ENCODE measurements at places on chromosomes 5 and 9.

- DNase-seq = no peak
Measured at GRCh38 chr5:35185518-35185917, 44.8 kb downstream of the PRLR start.

GRCh38 chr5:99019812-99020697, 91.2 kb upstream of the CHD1 start:
- DNase-seq = no peak

DNA sequence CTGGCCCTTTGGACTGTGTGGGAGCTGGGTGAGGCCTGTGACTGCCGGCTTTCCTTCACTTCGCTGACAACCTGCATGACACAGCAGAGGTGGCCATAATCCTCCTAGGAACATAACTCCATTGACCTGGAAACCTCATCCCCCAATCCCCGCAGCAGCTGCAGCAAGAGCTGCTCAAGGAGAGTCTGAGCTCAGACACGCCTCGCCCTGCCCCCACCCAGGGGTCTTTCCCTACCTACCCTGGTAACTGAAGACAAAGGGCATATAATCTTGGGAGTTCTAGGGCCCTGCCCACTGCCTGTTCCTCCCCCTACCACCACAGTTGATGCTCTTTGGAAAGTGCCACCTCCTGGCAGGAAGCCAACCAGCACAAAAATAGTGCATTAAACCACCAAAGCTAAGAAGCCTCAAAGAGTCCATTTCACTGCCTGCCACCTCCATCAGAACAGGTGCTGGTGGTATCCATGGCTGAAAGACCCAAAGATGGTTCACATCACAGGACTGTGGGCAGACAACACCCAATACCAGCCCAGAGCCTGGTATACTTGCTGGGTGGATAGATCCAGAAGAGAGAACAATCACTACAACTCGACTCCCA, 18.4 kb downstream of the TRIM36 start:
- no peak for DNase-seq

DNA sequence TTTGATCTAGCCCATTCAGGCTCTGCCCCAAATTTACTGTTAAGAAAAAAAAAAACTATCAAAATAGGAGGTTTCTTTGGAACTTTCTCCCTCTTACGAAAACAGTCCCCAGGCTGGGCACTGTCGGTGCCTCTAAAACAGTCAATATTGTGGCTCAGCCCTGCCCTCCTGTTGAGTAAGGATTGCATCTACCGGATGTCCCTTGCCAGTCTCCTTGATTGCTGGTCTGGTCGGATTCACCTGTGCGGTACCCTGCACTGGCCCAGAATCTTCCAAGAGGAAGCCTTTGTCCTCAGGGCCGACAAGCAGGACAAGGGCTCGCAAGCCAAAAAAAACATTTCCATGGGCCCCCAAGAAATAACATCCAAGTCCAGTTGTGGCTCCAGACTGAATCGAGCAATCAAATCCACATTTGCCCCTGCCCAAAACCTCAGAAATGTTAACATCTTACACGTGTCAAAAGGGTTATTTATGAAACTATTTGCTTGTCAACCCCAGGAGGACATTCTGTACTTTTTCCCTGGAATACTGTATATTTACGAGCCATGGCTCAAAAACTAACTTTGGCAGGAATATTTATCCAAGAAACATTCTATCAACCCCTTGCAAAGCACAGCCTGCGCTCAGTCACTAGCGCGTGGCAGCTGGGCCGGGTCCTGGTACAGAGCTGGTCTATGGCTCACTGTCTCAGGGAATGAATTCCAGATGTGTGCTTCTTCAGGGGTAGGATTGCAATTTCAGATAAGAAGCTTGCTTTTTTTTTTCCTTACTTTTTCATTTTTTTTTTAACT, 129.2 kb upstream of the ADRA1B start:
- no peak for DNase-seq

- DNase-seq = no peak
Measured at GRCh38 chr5:114327474-114327873, 34.4 kb upstream of the KCNN2 start.

- peak; percentile 1 for DNase-seq
Measured at GRCh38 chr5:123671042-123671441, 159.1 kb downstream of the CSNK1G3 start.

- DNase-seq = peak; percentile 23
Measured at GRCh38 chr9:121992571-121993212, 100.4 kb downstream of the TTLL11 start.
